SJSA1 (cell line): ENCODE measurements at places on chromosomes 5 and 9. TPM values are rescaled to one million over a fixed set of nuclear protein-coding genes. Genes with fewer than 3 reads are reported as not detected.

GRCh38 chr5:145499483-145499882, 335.7 kb downstream of the PRELID2 start:
- no peak overlapping the region for H3K4me3 ChIP-seq
- H3K27ac ChIP-seq, result no peak overlapping the region
- no peaks in the 10 kb centered on the region for H3K27me3 ChIP-seq
- no peak for DNase-seq
- no peaks in the 10 kb centered on the region for H3K36me3 ChIP-seq

DNA sequence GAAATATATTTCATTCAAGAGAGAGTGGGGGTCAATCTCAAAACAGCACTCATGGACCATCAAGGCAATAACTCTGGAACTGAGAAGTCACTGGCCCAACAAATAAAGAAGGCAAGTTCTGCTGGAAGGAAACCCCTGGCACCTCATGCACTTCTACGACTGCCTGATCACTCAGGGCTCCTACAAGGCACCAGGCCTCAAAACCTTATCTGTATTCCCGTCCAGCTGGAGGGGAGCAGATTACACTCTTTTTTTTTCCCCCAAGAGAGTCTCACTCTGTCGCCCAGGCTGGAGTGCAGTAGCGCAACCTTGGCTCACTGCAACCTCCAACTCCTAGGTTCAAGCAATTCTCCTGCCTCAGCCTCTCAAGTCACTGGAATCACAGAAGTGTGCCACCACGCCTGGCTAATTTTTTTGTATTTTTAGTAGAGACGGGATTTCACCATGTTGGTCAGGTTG, 49.9 kb downstream of the P4HA2 start:
- H3K4me1 ChIP-seq, result peaks cover 4% of the 10 kb centered on the region
- H3K4me3 ChIP-seq, result no peak overlapping the region
- H3K27me3 ChIP-seq, result peaks cover 3% of the 10 kb centered on the region; the same call in 1 of the 2 replicates
- H3K27ac ChIP-seq, result no peak overlapping the region

DNA sequence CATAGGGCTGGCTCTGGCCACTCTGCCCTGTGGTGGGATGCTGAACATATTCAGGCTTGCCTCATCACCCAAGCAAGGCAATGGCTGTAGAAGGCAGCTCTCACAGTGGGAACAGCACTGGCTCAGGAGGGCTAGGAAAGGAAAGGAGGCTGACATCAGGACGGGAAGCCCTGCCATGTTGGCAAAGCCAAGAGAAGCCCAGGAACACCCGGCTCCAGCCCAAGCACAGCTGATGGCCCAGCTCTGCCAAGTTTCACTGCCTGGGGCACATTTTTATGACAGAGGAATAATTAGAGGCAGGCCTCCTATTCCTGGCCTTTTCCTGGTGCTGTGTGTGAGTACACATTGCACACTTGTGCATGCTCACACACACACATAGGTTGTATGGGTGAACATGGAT, 163.6 kb upstream of the SMIM23 start:
- H3K4me3 ChIP-seq, result no peak overlapping the region
- no peaks in the 10 kb centered on the region for H3K4me1 ChIP-seq
- no peaks in the 10 kb centered on the region for H3K36me3 ChIP-seq
- DNase-seq, result no peak
- H3K27ac ChIP-seq, result no peak overlapping the region

GRCh38 chr9:127209948-127210640, 54.5 kb upstream of the GARNL3 start:
- no peak overlapping the region for H3K4me3 ChIP-seq
- no peaks in the 10 kb centered on the region for H3K4me1 ChIP-seq
- H3K27me3 ChIP-seq, result no peaks in the 10 kb centered on the region
- H3K36me3 ChIP-seq, result no peaks in the 10 kb centered on the region
- H3K27ac ChIP-seq, result no peak overlapping the region

- H3K27me3 ChIP-seq, result no peaks in the 10 kb centered on the region
- no peak overlapping the region for H3K4me3 ChIP-seq
- no peak for DNase-seq
- no peaks in the 10 kb centered on the region for H3K4me1 ChIP-seq
- H3K36me3 ChIP-seq, result no peaks in the 10 kb centered on the region
Measured at GRCh38 chr5:31888564-31888963, 249.6 kb downstream of the PDZD2 start.

The NSA2 gene
- total RNA-seq, result 128 and 150 TPM in 2 replicates

DNA sequence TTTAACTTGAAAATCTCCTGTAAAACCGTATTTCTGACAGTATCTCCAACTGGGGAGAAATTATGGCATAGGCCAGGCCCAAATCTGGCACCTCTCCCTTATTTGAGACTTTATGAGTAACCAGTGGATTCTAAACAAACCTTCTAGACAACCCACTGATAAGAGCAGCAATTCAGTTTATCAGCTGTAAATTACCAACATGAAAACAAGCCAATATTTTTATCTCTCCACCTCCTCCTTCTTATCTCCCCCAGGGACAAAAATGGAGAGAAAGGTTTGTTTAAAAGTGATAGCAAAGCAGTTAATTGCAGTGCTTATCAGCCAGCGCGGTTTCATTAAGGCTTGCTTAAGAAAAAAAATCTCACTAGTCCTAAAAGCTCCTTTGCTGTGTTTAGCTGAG, 53.8 kb downstream of the KCNV2 start:
- no peak for DNase-seq
- H3K27me3 ChIP-seq, result no peaks in the 10 kb centered on the region
- H3K4me1 ChIP-seq, result no peaks in the 10 kb centered on the region
- H3K27ac ChIP-seq, result no peak overlapping the region
- H3K4me3 ChIP-seq, result no peak overlapping the region

The ENTREP1 gene
- total RNA-seq, result not detected in 2 replicates

The ROR2 gene
- total RNA-seq, result 0.44 and 0.66 TPM in 2 replicates

GRCh38 chr5:172636279-172637050, 4.6 kb upstream of the NEURL1B start:
- H3K27me3 ChIP-seq, result no peaks in the 10 kb centered on the region
- DNase-seq, result no peak
- no peak overlapping the region for H3K4me3 ChIP-seq
- H3K4me1 ChIP-seq, result peaks cover 11% of the 10 kb centered on the region

- no peaks in the 10 kb centered on the region; the same call in 1 of the 2 replicates for H3K27me3 ChIP-seq
- no peak overlapping the region for H3K4me3 ChIP-seq
- H3K36me3 ChIP-seq, result no peaks in the 10 kb centered on the region
Measured at GRCh38 chr5:35182910-35183535, 47.3 kb downstream of the PRLR start.

DNA sequence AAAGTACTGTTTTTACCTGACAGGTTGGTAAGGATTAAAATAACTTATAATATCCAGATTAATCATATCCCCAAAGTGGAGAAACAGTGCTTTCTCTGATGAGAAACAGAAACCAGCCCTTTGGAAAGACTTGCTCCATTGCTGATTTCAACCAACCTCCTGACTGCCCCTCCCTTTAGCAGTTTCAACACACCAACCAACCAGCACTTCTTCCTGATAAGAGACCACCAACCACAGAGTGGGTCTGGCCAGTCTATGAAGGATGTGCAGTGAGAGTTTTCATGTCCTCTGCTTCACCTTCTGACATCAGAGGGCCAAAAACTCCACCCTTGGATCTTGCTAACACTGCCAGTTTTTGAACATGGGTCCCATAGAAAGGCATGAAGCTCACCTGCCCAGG, 28.1 kb downstream of the RIGI start:
- H3K27me3 ChIP-seq, result no peaks in the 10 kb centered on the region
- H3K36me3 ChIP-seq, result no peaks in the 10 kb centered on the region
- no peak for DNase-seq
- H3K4me1 ChIP-seq, result no peaks in the 10 kb centered on the region
- H3K4me3 ChIP-seq, result no peak overlapping the region

DNA sequence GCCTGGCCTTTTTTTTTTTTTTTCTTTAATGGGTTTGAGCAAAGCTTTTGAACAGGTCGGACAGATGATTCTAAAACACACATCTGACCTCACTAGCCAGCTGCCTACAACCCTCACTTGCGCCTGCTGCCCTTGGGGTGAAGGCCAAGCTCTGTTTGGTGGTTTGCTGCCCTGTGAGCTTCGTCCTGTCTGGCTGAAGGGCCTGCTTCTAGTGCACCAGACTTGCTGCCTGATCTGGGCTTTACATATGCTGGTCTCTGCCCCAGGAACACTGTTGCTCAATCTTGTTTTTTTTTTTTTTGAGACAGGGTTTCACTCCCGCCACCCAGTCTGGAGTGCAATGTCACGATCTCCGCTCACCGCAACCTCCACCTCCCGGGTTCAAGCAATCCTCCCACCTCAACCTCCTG, 16.4 kb upstream of the DOLPP1 start:
- H3K4me1 ChIP-seq, result no peaks in the 10 kb centered on the region
- no peak for DNase-seq
- H3K36me3 ChIP-seq, result peaks cover 20% of the 10 kb centered on the region
- H3K27ac ChIP-seq, result no peak overlapping the region

The OGN gene
- total RNA-seq, result not detected in 2 replicates

GRCh38 chr9:15310107-15310850, 3.3 kb upstream of the TTC39B start:
- no peak for DNase-seq
- H3K27me3 ChIP-seq, result no peaks in the 10 kb centered on the region
- H3K36me3 ChIP-seq, result no peaks in the 10 kb centered on the region
- no peak overlapping the region for H3K4me3 ChIP-seq

DNA sequence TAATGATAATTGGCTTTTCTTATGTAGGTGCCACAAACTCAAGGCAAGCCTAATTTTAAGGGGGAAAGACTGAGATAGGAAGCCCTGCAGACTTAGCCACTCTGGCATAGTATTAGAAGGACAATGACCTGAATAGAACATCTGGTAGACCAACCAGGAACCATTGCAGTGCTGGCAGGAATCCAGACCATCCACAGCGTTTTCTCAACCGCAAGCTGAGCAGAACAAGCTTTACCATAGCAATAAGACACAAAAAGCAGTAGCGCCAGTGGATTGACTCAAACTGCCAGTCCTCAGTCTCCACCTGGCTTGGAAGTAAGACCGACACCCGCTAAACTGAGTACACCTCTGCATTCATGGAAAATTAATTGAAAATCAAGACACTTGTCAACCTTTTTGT, 141.3 kb upstream of the LPAR1 start:
- no peak overlapping the region for H3K4me3 ChIP-seq
- no peaks in the 10 kb centered on the region for H3K27me3 ChIP-seq
- no peaks in the 10 kb centered on the region for H3K36me3 ChIP-seq

DNA sequence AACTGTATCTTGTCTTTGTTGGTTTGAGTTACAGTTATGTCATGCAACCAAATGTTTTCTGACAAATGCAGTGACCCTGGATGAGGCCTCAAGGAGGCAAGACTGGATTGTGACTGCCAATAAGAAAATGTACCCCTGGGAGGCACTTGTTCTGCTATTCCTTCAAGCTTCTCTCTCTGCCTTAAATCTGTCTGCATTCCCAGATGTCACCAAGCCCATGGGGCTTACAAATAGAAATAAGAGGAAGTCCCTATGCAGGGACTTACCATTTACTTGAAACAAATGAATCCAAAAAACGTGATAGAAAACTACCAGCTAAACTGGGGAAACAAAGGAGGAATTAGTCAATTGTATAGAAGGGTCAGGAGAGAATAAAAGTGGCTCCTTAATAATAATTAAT, 8.2 kb upstream of the PARP8 start:
- no peaks in the 10 kb centered on the region for H3K27me3 ChIP-seq
- no peak for DNase-seq
- no peak overlapping the region for H3K27ac ChIP-seq
- H3K4me3 ChIP-seq, result no peak overlapping the region
- H3K4me1 ChIP-seq, result no peaks in the 10 kb centered on the region
- no peaks in the 10 kb centered on the region for H3K36me3 ChIP-seq

DNA sequence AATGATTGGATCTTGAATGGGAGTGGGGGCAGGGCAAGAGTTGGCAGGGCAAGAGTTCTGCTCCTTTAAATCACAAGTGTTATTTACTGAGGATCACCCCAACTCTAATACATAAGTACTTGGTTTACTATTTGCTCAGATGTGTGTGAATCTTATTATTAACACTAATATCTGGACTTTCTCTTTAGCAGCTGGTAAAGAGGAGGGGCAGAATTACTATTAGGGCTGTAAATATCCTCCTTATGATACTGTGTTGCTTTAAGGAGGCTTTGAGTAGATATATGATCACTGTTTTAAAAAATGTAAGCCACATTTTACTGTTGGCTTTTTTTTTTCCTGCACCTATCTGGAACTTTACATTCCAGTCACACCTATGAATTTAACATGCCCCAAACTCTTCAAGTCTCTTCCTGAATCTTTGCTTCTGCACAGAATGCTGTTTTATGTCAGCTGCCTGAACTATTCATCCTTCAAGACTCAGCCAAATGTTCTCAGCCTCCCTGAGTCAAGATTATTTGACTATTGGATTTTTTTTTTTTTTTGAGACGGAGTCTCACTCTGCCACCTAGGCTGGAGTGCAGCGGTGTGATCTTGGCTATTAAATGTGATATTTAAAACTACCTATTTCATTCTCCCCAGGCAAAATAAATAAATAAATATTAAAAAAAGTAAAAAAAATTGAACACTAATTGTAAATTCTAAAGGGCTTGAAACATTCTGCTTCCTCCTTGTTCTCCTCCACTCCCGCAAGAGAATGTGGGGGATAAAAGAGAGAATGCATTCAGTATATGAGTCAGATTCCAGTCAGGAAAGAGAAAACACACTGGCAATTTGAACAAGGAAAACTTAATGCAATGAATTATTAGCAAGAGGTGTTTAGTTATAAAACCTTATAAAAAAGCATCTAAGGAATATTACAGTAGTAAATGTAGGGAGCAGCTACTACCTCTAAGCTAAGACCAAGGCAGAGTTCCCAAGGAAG, 99.3 kb downstream of the FOCAD start:
- no peak for DNase-seq
- H3K4me1 ChIP-seq, result no peaks in the 10 kb centered on the region
- no peaks in the 10 kb centered on the region for H3K36me3 ChIP-seq
- no peak overlapping the region for H3K27ac ChIP-seq
- H3K4me3 ChIP-seq, result no peak overlapping the region

DNA sequence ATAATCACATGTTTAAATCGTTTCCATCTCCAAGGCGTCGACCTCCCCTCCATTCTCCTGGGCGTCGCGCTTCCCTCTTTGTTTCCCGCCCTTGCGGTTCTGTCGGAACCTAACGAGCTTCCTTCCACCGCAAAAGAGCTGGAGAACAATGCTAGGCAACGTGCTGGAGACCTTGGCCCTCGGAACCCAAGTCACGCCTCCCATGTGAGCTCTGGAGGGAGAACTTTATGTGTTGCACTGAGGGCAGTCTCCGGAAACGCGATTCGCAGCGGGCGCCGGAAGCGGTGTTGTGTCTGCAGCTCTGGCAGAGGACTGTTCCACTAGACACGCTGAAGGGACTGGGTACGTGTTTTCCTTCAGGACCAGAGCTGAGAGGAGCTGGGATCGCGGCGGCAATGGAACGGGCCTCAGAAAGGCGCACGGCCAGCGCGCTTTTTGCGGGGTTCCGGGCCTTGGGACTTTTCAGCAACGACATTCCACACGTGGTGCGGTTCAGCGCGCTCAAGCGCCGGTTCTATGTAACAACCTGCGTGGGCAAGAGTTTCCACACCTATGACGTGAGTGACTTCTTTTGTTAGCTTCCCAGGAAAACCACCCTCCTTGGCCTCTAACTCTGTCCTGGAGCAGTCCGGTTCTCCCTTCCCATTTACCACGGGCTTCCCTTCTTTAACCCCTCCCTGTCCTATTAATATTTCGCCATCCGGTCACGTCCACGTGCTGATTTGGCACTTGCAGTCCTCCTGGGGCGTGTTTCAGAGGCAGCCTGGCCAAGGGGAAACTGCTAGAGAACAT, at the start of gene WDR36:
Gene WDR36 (plus strand): TSS at position 287 of the 792 bp plus-strand sequence. CDS start 109 bp downstream, at position 396.
- H3K36me3 ChIP-seq, result peaks cover 25% of the 10 kb centered on the region
- peak; percentile 93 for DNase-seq
- H3K27me3 ChIP-seq, result no peaks in the 10 kb centered on the region
- peaks cover 15% of the 10 kb centered on the region for H3K4me1 ChIP-seq
- H3K27ac ChIP-seq, result 0 out of 2 replicates have a peak within 1 kb of the TSS, but pooled peaks have one; percentile 1

- no peak overlapping the region for H3K27ac ChIP-seq
- no peaks in the 10 kb centered on the region for H3K4me1 ChIP-seq
- H3K27me3 ChIP-seq, result no peaks in the 10 kb centered on the region
- H3K36me3 ChIP-seq, result no peaks in the 10 kb centered on the region
- no peak overlapping the region for H3K4me3 ChIP-seq
Measured at GRCh38 chr9:109278848-109279247, 42.0 kb downstream of the EPB41L4B start.
